ENCODE measurements at places on chromosomes 2 and 18. TPM values are rescaled to one million over a fixed set of nuclear protein-coding genes. Genes with fewer than 3 reads are reported as not detected.

DNA sequence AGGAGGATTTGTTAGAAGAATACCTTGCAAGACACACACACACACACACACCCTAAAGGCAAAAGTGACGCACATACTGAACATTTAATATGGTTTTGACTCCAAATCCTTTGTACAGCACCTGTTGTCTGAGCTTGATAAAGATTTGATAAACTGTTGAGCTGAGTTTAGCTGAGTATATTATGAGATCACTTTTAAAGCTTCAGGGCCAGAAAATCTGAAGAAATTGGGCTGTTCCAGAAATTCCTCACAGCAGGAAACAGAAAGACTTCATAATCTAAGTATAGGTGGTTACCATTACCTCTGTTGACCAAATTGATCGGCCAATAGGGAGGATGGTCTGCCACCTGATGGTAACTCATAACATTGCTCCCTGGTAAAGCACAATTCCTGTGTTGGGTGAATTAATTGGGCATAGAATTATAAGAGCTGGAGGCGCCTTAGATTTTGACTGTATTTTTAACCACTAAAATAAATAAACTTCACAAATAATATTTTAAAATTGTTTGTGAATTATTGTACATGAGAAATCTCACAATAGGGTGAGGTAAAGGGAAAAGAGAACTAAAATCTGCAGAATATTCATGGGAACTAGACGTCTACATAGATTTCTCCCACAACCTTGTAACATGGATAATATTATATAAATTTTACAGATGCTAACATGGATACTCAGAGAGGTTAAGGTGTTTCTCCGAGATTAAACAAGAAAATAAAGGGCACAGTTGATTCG lies 21.8 kb upstream of the RPIA start:
- no peak for DNase-seq

GRCh38 chr2:65379721-65380171 lies 52.7 kb downstream of the SPRED2 start:
- DNase-seq, result no peak

The TXNDC2 gene
- total RNA-seq, result not detected

DNA sequence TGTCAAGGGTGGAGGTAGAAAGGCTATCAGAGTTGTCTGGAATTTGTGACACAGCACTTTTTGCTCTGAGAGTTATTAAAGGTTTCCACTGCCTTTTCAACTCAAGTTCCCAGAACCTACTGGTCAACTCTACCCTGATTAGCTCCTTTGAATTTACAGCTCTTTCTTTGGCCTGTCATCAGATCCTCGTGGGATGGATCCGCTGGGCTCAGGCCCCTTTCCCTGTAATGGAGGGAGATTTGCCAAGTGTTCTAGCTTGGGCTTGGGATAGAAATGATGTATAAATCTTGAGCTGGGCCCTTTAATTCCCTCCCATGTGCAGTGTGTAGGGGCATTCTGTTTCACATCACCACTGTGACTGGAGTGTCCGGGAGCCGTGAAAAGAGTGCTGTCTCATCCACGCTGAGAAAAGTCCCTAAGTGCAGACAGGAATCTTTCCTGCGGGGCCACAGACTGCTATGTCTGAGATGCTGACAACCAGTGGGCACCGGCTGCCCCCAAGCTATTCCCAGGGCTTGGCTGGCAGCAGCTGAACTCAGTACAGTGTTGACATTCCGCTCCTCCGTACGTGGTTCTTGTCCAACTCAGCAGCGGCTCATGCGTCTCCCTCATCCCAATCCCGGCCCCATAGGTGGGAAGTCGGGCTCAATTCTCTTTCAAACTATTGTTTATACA lies 46.9 kb upstream of the ARHGAP28 start:
- DNase-seq, result no peak

DNA sequence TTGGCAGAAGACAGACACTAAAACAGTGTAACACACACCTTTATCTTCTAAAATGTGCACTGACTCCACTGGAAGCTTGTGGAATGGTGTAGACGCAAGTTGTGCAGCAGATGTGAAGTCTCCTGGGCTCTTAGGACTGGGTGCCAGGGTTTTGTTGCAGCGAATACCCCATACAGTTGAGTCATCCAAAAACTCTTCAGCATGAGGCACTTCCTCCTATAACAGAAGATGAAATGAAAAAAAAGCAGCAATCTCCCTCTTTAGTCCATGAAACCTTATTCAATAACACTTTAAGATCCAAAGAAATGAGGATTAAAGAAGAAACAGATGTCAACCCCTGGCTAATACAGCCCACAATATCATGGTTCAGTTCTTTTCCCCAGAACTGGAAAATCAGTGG lies 22.2 kb downstream of the BUB1 start:
- DNase-seq, result no peak

DNA sequence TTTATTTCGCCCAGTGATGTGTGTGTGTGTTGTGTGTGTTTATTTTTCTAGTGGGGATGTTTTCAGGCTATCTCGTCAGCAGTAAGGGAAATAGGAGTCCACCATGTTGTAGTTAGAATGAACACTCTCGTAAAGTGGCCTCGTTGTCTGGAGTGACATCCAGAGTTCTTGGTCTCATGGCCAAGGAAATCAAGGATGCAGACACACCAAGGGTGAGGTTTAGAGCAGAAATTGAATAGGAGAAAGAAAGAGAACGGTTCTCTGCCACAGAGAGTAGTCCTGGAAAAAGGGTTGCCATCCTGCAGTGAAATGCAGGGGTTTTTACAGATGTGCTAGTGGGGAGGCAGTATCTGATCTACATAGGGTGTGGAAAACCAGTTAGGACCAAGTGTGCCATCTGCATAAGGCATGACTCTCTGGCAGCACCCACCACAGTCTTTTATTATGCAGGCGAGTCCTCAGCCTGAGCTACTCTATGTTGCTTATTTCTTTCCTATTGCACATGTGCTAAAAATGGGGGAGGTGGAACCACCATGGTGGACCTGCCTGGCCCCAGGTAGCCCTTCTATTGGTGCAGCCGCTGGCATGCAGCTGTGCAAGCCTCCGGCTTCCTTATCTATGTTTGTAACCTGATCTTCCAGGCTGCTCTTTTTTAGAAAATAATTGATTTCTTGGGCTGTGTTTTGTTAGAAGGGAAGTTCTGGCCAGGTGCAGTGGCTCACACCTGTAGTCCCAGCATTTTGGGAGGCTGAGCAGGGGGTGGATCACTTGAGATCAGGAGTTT lies 23.2 kb downstream of the RALB start:
- DNase-seq, result no peak

GRCh38 chr2:40020997-40021396 lies 241.9 kb upstream of the THUMPD2 start:
- DNase-seq, result no peak

DNA sequence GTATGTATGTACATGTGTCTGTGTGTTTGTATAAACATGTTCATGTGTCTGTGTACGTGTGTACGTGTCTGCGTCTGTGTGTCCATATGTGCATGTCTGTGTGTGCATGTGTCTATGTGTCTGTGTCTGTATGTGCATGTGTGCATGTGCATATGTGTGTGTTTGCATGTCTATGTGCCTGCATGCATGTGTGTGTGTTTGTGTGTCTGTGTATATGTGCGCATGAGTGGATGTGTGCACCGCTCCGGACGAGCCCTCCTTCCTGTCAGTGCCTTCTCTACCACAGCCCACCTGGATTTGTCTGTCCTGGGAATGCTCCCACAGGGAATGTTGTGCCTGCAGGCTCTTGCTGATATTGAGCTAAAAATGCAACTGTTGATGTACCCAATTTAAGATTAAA lies 113.3 kb upstream of the EPC2 start:
- DNase-seq, result no peak

The LOXHD1 gene
- total RNA-seq, result 0.26 TPM

DNA sequence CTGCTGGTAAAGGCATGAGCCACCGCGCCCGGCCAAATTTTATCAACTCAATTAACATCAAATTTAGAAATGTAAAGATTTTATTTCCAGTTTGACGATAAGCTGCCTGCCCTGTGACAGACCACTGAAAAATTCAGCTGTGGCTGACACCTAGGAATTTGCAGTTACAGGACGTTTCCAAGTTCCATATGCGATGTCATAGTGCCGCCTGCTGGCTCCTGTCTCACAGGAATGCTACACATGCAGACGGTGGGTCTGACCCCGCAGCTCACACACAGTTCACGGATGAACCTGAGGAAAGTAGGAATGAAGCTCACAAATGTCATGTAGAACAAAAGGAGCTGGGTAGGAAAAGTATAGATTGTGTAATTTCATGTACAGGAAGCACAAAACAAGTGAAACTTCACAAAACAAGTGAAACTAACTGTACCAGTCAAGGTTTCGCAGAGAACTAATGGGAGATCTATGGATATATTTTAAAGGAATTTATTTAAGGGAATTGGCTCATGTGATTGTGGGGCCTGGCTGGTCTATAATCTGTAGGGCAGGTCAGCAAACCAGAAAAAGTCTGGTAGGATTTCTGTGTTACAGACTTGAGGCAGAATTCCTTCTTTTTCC lies 13.2 kb upstream of the SEH1L start:
- peak; percentile 74 for DNase-seq

- no peak for DNase-seq
These were observed 266.9 kb upstream of the GULP1 start for GRCh38 chr2:188024811-188025210.

DNA sequence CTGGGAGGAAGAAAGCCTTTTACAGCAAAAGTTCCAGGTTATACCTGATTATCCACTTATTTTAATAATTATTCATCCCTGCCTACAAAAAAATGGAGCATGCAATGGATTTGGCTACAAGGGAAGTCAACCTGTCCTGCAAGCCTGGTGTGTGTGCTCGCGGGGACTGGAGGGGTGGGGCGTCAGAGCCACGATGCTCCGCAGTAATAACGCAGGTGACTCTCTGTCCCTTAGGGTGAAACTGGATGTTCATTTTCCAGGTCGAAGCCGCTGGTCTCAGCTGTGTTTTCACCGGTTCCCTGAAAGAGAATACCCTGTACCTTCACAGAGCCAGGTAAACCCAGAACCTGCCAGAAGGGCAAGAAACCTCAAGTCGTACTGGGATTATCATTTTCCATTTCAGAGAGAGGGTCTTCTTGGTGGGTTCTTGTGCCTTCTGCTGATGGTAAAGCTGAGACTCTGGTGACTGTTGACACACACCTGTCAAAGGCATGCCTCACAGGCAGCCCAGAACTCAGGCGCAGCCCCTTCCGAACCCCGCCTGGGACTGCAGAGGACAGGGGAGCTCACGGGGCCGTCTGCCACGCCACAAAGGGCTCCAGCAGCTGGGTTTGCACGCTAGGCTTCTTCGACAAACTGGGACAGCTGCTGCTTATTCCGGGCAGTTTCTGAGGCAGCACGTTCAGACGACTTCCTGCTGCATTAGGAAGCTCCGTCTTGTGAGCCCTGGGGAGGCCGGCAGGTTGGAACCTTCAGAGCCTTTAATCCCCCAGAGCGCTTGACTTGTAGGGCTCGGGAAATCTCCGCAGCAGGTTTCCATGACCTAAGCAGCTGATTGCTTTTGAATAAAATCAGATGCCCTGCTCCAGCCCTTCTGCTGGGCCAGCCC lies 58.6 kb downstream of the KCNG2 start:
- peak; percentile 37 for DNase-seq

The ESCO1 gene
- total RNA-seq, result 26.1 TPM

DNA sequence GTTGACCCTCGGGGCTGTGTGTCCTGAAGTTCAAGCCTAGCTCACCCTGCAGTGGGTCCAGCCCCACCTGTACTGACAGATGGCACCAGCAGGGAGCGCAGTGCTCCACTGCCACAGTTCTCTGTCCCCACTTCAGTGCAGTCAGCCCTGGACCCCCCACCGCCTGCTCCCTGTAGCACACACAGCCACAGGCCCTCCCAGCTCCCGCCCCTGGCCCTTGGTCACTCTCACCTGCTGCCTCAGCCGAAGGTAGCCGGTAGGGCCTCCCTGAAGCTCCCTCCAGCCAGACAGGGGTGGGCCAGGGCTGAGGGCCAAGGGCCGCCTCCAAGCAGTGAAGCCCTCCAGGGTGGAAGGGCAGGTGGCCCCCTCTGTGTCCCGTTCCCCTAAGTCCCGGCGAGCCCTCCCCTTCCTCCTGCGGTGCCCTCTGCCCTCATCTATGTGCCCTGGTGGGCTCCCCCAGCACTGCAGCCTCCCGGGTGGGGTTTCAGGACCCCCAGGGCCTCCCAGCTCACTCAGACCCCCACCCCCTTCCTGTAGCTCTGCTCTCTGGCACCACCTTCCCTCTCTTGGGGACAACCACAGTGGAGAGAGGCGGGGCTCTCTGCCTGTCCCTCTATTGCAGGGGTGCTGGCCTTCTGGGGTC lies 10.8 kb upstream of the ALPP start:
- DNase-seq, result peak; percentile 27

The CTLA4 gene
- 7.3 TPM for total RNA-seq

DNA sequence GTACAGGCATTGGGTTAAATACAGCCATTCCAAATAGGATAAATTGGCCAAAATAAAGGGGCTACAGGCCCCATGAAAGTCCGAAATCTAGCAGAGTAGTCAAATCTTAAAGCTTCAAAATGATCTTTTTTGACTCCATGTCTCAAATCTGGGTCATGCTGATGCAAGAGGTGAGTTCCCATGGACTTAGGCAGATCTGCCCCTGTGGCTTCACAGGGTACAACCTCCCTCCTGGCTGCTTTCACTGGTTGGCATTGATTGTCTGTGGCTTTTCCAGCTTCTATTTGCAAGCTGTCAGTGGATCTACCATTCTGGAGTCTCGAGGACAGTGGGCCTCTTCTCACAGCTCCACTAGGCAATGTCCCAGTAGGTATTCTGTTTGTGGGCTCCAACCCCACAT lies 56.1 kb downstream of the CCDC141 start:
- DNase-seq, result no peak

The RNU2-63P gene
- 21.5 TPM for total RNA-seq

DNA sequence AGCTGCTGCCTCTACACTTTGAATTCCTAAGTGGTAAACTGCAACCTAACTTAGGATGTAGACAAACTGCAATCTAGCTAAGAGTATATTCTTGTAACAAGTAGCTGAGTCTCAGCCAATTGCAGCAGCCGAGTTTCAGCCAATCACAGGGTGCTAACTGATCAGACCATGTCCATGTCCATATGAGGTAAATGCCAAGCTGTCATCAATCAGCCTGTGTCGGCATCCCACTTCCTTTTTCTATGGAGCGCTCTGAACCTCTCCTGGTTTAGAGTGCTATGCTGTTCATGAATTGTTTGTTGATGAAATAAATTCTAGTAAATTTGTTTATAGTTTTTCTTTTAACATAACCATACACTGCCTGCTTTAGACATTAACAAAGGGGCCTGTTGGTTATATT lies 408.8 kb downstream of the NBAS start:
- DNase-seq, result no peak

DNA sequence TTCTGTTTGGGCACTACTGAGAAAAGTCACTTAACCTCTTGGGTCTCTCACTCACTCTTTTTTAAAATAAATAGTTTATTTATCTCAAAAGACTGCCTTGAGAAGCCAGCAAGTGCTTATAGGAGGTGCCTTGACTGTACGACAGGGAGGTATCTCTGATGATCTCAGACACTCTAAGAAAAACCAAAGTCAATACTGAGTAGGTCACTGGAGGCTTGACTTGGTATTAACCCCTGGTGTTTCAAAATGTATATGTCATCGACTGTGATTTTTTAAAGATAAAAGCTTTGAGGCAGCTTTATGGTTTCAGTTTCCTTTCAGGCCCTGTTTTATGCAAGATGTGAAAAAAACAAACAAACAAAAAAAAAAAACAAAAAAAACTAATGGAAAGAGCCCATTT lies 33.7 kb downstream of the MREG start:
- no peak for DNase-seq
